ENCODE measurements at places on chromosomes 2 and 18.

DNA sequence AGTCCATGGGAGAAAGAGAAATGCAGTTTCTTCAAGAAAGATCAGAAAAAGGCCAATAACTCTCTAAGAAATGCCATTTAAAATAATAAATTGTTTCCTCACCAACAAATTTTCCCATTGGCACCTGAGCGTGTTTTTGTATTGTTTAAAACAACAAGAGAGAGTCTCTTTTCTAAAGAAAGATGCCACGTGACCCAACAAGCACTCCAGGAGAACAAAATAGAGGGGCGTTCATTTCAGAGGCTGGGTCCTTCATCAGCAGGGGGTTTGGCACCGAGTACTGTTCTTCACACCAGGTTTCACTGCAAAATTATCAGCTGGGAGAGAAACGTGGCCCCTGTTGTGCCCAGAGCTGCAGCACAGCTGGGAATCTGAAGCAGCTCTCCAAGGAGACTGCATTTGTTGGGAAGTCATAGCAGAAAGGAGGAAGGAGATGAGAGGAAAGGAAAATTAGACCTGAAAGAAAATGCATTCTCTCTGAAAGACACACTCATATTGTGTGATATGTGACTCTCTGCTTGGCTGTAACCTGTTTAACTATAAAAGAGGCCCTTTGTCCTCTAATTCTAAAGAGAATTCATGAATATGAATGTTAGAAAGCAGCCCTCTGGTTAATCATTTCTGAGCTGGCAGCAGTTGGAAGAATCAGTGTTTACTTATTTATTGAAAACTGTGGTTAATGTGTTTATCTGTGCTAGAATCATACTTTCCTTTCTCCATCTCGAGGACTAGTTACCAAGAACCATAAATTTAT, 205.3 kb upstream of the CDH20 start:
- no peak for DNase-seq

DNA sequence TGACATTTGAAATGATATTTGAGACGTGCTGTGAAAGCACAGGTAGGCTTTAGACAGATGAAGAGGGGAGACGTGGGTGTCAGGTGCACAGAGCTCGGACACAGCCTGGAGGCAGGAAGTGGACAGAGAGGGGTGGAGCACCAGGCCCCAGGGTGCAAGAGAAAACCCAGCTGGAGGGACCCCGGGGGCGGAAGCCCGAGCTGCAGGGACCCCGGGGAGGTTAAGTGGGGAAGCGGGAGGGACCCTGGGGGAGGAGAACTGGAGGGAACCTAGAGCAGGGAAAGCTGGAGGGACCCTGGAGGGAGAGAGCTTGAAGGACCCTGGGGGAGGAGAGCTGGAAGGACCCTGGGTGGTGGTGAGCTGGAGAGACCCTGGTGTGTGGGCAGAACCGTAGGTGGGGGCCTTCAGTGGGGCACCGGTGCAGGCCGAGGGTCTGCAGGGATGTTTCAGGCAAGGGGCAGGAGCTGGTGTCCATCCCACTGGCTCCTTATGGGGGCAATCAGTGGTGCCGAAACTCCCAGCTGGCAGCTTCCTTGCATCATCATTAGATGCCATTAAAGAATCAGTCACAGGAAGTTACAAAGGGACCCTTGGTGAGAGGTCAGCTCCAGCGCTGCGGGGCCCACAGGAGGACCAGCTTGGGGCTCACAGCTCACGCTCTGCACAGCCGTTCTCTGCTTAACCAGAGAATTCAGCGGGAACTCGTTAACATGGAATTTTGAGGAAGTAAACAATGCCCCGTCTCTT, 246.6 kb downstream of the EIPR1 start:
- no peak for DNase-seq

DNA sequence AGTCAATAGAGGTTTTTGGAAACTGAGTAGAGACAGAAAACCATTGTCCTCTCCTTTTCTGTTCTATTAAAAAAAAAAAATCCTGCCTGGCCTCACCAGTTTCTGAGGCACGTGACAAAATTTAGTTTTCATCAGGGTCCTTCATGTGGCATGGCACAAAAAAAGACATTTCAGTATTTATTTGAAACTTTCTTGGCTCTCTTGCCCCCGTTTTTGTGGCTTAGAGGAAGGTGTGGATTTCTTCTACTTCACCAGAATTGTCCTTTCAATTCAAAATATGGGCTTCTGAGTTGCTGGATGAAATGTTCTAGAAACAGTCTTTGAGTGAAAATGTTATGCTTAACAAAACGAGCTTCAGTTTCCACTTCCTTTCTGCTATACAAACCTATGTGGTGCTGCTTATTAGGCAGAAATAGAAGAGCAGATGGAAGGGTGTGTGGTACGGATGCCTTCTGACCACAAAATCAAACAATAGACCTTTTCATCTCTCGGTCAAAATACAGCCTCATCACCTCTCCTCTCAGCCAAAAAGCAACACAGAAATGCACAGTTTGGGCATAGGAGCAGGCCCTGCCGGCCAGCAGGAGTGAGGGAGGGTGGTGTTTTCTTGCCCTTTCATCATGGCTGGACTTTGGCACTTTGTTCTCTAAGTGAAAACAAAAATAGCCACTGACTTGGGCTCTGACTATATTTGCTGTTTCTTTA, 89.2 kb downstream of the SH3RF3 start:
- no peak for DNase-seq

- no peak for DNase-seq
Observed at GRCh38 chr2:3424171-3424795, 44.8 kb downstream of the TRAPPC12 start.

- no peak for DNase-seq
Observed at GRCh38 chr2:199336546-199336945, 121.2 kb downstream of the SATB2 start.

All from germinal center (tissue), 1 donor.